Activated CD8-positive, alpha-beta memory T cell treated with anti-CD3 and anti-CD28 coated beads, Interleukin-2, amount 10 ng/mL, durations not matched to agents 7 days and 5 days (primary cell): ENCODE measurements at places on chromosomes 4 and X. TPM values are rescaled to one million over a fixed set of nuclear protein-coding genes. Genes with fewer than 3 reads are reported as not detected.
A peak's percentile ranks its signal among the peaks of the same experiment; 100 is the strongest.

CPLX1 gene
- total RNA-seq = 0.14 TPM

NUDT6 gene
- 15.6 TPM for total RNA-seq

SMIM31 gene
- not detected for total RNA-seq

DIAPH2 gene
- 7.9 TPM for total RNA-seq

DNA sequence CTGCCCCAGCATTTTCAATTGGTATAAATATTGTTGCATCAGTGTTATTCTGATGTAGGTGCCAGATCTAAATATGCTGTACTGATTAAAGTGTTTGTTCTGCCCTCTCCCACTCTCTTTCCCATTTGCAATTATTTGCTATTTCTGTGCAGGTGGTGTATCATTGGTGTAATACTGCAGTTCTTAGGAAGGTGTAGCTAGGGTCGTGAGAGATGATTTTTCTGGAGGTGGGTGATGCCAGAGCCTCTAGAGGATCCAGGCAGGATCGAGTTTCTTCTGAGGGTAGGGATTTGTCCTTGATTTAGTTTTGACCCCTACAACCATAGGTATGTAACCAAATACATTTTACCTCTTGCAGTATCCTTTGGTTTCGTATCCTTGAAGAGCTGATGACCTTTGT is 1.9 kb downstream of the SMAD1 start:
- H3K36me3 ChIP-seq = peaks cover 1% of the 10 kb centered on the region
- peaks cover 15% of the 10 kb centered on the region for H3K4me1 ChIP-seq
- H3K4me3 ChIP-seq = no peak overlapping the region
- no peak overlapping the region for H3K27ac ChIP-seq
- no peak for DNase-seq

DNA sequence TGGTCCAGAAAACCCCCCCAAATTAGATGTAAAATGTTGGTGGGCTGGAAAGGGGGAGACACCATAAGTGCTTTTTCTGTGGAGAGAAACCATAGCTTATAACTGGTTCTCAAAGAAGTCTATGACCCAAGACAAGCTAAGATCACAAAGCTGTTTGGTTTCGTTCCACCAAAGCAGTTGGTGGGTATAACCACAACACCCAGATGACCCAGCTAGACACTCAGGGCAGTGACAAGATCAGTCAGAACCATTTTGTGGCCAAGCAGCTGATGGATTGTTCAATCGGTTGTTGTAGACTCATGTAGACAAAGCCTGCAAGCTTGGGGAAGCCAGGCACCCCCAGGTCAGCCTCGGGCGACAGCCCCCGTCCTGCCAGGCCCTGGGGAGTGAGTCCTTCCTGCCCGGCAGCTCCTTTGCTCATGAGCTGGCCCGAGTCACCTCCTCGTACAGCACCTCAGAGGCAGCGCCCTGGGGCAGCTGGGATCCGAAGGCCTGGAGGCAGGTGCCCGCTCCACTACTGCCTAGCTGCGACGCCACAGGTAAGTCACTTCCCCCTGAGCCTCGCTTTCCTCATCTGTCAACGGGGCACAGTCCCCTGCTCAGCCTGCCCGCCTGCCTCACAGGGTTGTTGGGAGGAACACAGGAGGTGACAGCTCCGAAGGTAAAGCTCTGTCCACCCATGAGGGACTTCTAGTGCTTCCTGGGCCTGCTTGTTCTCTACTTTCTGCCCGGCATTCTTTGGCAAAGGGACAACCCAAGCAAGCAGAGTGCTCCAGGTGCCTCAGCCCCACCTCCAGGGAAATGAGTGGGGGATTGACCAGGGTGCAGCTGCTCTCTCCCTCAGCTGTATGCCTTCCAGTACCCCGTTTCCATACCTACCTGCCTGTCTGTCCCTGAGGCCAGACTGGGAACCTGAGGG is 65.2 kb upstream of the MTM1 start:
- H3K27ac ChIP-seq = no peak overlapping the region
- H3K27me3 ChIP-seq = no peaks in the 10 kb centered on the region
- no peaks in the 10 kb centered on the region for H3K36me3 ChIP-seq
- H3K4me3 ChIP-seq = no peak overlapping the region
- peaks cover 20% of the 10 kb centered on the region for H3K4me1 ChIP-seq

- H3K27ac ChIP-seq = no peak overlapping the region
- DNase-seq = no peak
- no peaks in the 10 kb centered on the region for H3K27me3 ChIP-seq
- H3K4me1 ChIP-seq = peaks cover 5% of the 10 kb centered on the region
These were observed 24.8 kb upstream of the MAP3K15 start for GRCh38 chrX:19540076-19540475.

GRCh38 chr4:36244257-36245082 is at the start of gene ARAP2:
ARAP2 (minus strand) TSS chr4:36244514; CDS start chr4:36229486, 15,028 bp downstream.
- H3K4me3 ChIP-seq = peak within 1 kb of the TSS; percentile 93
- H3K27me3 ChIP-seq = no peaks in the 10 kb centered on the region
- peaks cover 39% of the 10 kb centered on the region for H3K4me1 ChIP-seq
- H3K36me3 ChIP-seq = peaks cover 26% of the 10 kb centered on the region
- peak within 1 kb of the TSS; percentile 96 for H3K27ac ChIP-seq

DNA sequence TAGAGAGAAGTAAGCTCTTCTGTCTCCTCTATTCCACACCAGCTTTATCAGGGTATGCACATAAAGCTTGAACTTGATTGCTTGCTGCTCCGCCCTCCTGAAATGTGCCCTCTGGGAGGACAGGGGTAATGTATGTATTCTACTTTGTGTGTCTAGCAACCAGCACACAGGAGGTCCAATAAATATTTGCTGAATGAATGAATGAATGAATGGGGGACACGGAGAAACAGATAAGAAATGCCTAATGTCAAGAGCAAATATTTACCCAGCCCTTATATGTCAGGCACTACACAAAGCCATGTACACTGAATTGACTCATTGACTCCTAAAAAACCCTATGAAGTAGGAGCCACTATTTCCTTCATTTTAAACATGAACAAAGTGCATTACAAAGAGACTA is 2.3 kb upstream of the MSL3 start:
- H3K4me3 ChIP-seq = no peak overlapping the region
- peaks cover 21% of the 10 kb centered on the region for H3K27me3 ChIP-seq
- H3K36me3 ChIP-seq = peaks cover under 1% of the 10 kb centered on the region
- peaks cover 3% of the 10 kb centered on the region for H3K4me1 ChIP-seq
- H3K27ac ChIP-seq = no peak overlapping the region

DNA sequence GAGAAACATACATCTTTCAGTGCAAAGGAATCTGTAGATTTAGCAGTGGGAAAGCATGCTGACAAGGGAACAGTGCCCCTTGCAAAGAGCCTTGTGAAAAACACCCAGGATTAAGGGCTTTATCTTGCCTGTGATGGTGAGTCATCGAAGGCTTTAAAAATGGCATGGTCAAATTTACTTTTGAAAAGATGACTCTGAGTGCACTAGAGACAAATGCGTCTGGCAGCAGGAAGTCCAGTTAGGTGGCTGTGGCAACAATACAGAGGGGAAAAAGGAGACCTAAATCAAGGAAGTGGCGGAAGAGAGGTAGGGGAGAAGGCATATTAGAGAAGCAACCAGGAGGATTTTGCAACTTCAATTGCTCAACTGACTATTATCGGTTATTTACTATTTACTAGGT is 472.6 kb upstream of the CPEB2 start:
- no peaks in the 10 kb centered on the region for H3K36me3 ChIP-seq
- no peaks in the 10 kb centered on the region for H3K27me3 ChIP-seq
- H3K27ac ChIP-seq = no peak overlapping the region
- H3K4me3 ChIP-seq = no peak overlapping the region

DNA sequence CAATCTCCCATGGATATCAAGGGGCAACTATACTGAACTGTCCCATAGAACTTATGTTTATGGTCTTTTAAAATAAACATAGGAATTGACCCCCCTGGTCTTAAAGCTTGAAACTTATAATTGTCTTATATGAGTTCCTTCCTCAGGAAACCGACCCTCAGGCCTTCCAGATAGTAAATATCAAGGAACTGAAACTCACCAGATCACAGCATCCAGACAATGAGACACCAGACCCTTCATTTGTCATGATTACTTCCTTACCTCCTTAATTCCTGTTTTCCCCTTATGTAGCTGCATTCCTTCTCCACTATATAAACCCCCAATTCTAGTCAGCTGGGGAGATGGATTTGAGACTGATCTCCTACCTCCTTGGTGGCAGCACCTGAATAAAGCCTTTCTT is 94.8 kb upstream of the GRPR start:
- peaks cover 10% of the 10 kb centered on the region for H3K4me1 ChIP-seq
- no peak overlapping the region for H3K27ac ChIP-seq

DNA sequence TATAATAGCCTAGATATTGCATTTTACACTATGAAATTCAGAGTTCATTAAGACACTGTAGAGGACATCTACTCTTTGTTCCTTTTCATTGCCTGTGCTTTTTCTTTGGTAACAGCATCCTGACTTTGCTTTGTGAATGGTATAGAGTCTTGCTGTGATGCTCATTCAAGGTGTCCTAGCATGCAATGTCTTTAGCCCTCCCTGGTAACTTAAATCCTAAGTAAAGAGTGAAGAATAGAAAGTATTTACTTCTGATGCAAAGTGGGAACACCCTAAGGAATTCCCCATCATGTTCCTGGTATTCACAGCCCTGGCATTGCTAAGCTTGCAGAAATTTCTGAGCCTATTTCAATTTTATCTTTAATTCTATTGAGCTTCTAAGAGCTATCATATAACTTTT is 400.1 kb downstream of the FAT4 start:
- H3K4me1 ChIP-seq = no peaks in the 10 kb centered on the region
- H3K27me3 ChIP-seq = no peaks in the 10 kb centered on the region
- H3K36me3 ChIP-seq = no peaks in the 10 kb centered on the region
- no peak overlapping the region for H3K27ac ChIP-seq
- no peak for DNase-seq

GRCh38 chr4:55424791-55425190 is 29.0 kb downstream of the TMEM165 start:
- H3K4me1 ChIP-seq = peaks cover 4% of the 10 kb centered on the region
- peaks cover 58% of the 10 kb centered on the region for H3K36me3 ChIP-seq
- H3K27ac ChIP-seq = no peak overlapping the region

GRCh38 chr4:116515959-116516358 is 569.4 kb downstream of the TRAM1L1 start:
- H3K4me3 ChIP-seq = no peak overlapping the region
- no peaks in the 10 kb centered on the region for H3K4me1 ChIP-seq
- no peak for DNase-seq
- H3K27ac ChIP-seq = no peak overlapping the region
- no peaks in the 10 kb centered on the region for H3K36me3 ChIP-seq

GRCh38 chr4:10385994-10386394 is 71.2 kb downstream of the ZNF518B start:
- H3K27me3 ChIP-seq = peaks cover 13% of the 10 kb centered on the region
- H3K36me3 ChIP-seq = no peaks in the 10 kb centered on the region
- H3K27ac ChIP-seq = no peak overlapping the region
- no peak for DNase-seq
- H3K4me3 ChIP-seq = no peak overlapping the region
